Tibial nerve (tissue), 4 donors: ENCODE measurements at places on chromosomes 7 and 10. TPM values are rescaled to one million over a fixed set of nuclear protein-coding genes. Genes with fewer than 3 reads are reported as not detected.

- no peak for DNase-seq
These were observed 5.0 kb downstream of the MYO1G start for GRCh38 chr7:44973610-44974401.

- DNase-seq, result no peak
These were observed 62.9 kb downstream of the ELMO1 start for GRCh38 chr7:37385787-37386186.

GRCh38 chr10:125057158-125058001 lies 103.0 kb downstream of the CTBP2 start:
- DNase-seq, result peak; percentile 76

The RET gene
- total RNA-seq, result 0.20 TPM

The DPP6 gene
- total RNA-seq, result 1.7 TPM

The ADARB2 gene
- 23.2 TPM for total RNA-seq
